Mammary epithelial cell (primary cell): ENCODE measurements at places on chromosomes 5 and 9. TPM values are rescaled to one million over a fixed set of nuclear protein-coding genes. Genes with fewer than 3 reads are reported as not detected.

Gene CER1
- polyA plus RNA-seq, result not detected

DNA sequence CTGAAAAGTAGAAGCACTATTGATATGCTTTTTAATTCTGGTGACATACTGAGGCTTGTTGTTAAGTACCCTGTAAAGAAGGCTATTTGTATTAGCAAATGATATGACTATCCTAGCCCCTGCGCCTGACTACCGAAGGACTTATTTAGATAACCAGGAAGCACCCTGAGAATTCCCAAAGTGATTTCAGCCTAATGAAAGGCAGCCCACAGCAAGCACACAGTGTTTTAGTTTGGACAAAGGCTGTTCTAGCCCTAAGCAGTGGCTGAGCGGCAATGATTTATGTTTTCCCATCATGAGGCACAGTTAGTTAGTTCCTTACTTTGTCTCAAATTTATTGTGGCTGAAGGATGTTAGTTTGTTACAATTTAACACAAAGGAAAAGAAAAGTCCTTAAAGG is 235.3 kb downstream of the KCTD16 start:
- no peak for DNase-seq

Gene DMRT3
- polyA plus RNA-seq, result not detected

Gene SKP2
- polyA plus RNA-seq, result 29.4 TPM

Gene DCP2
- 9.0 TPM for polyA plus RNA-seq

Gene CNTNAP3
- polyA plus RNA-seq, result 15.1 TPM

GRCh38 chr9:119368681-119369581 is at the start of gene BRINP1:
Gene BRINP1 (minus strand): TSS chr9:119369435. CDS start chr9:119313355, 56,080 bp downstream.
- DNase-seq, result peak; percentile 76

GRCh38 chr9:133713960-133714495 is 24.1 kb downstream of the SARDH start:
- DNase-seq, result no peak

DNA sequence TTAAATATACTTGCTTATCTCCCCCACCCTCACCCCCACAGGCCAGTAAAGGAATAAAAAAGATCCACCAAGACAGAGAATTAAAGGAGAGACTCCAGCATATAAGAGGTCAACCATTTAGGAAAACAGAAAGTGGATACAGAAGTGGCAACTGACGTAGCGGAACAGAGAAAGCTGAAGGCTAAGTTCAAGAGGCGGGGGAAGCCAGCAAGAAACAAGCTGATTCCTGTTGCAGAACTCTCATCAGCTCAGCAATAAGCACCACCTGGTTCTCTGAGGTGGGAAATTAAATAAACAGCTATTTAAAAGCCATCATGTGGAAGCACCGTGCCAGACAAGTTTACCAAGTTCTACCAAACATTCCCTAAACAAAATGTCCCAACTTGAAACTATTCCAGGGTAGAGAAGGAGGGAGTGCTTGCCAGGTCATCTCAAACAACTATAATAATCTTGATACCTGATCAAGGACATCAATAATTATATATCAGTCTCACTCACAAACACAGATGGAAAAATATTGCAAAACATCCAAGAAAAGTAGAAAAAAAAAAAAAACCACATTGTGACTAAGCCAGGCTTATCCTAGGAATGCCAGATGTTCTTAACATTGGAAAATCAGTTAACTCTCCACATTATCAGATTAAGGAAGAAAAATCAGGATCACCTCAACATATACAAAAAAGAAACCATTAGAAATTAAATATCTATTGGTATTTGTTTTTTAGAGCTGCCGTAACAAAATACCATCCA is 7.3 kb upstream of the ARL15 start:
- DNase-seq, result no peak

DNA sequence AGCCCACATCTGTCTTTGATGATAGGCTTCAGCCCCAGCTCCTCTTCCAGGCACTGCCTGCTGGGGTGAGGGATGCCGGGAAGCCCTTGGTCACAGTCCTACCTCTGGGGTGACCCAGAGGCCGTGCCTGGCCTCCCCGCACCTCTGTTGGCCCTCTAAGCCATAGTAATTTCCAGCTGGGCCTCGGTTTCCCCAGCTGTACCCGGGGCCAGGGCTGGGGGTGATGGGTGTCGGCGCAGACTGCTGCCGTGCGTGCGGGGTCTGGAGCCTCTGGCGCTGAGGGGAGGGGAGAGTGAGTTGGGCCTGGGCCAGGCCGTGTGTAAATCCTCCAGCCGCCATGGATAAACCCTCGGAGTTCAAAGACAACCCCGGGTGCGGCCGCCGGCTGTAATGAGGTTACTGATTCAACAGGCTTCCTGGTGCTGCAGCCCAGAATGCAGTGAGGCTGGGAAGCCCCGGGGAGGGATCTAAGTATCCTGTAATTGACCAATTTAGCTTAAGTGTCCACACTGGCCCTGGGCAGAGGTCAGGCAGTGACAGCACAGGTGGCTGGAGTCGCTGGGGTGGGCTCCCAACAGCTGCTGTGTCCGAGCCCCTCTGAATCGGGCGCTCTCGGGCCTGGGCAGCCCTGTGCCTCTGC is 7.1 kb downstream of the RXRA start:
- DNase-seq, result no peak

DNA sequence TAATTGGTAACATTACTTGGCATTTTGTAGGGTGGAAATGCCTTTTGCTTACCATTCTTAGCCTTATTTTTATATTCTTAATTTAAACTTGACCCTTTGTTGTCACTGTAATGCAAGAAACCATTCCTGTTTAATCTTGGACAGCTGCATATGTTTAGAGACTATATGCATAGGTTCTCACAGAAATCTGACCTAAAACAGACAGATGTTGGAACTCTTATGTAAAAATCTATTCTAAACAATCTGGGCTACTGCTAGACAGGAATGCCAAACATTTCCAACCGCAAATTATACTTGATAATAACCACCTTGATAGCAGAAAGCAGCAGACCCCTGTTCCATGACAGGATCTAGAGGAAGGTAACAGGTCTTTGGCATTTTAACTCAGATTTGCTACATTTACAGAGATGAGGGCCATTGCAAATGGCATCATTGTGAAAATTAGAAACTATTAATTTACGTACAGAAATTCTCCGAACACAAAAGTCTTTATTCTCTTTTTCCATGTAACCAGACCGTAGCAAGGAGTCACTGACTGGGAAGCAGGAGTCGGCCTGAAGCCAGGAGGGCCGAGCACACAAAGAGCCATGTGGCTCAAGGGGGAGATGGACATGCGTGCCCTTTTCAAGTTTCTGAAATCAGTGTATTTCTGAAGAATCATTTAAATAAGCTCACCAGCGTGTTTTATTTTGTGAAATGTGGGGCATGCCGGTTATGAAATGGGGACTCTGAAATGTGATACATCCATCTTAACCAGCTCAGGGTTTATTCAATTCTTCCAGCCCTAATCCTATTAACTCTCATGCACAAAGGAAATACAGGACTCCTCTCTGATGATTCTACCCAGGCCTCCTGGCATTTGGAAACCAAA is 139.3 kb downstream of the AOPEP start:
- no peak for DNase-seq

DNA sequence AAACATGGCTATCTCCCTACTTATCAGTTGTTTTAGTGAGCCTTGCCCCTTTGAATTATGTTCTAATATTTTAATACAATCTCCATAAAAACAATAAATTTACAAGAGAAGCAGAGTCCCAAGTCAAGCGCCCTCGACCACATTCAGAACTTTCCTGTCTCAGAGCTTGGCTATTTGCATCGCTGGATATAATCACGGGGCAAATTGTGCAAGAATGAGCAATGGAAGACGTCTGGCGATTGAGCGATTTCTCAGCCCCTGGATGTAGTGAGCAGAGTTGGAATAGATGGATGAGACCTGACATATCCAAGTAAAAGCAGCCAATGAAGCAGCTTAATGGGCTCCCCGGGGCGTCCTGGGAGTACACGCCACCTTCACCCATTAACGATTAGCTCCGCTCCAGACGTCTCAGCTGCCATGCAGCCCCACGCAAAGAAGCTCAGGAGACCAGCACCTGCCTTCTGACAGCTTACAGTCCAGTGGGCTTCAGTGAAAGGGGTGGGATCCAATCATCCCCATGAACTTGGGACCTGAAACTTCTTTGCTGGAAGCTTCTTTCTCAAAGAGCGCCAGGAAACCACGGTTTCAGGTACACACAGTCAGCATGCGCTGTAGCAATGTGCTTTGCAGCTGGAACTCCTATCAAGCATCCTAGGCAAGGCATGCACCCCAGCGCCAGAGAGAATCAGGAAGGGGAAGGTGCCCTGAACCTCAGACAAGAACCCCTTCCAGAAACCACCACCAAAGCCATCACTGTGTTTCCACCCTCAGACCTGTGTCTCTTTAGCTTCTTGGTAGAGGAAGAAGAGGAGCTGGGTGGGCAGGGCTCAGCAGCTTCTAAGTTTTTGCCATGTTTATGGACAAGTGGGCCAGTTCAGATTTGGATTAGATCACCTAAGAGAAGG is 92.0 kb upstream of the IRX4 start:
- peak; percentile 63 for DNase-seq

DNA sequence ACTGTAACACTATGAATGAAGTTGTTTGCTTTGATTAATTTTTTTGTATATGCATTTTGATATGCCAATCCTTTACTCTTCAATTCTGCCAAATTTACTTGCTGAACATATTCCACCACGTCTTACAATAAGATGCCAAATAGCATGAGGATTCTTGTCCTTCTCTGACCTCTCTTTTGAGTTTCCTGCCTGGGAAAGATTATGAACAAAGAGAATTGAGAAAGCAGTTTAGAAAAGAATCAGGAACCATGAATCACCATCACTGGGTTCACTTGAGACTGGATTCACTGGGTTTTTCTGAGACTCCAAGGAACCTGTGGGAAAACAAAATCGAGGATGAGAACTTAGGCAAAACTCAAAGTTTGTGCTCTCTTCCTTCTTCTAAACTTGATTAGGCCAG is 256.5 kb downstream of the CETN3 start:
- no peak for DNase-seq

Gene RGS3
- polyA plus RNA-seq, result 48.0 TPM

- DNase-seq, result no peak
These were observed 122.3 kb downstream of the SPATA31D1 start for GRCh38 chr9:82110881-82111280.

Gene SEMA5A
- polyA plus RNA-seq, result 5.3 TPM

- DNase-seq, result no peak
These were observed 36.5 kb upstream of the ANKDD1B start for GRCh38 chr5:75574791-75575190.

DNA sequence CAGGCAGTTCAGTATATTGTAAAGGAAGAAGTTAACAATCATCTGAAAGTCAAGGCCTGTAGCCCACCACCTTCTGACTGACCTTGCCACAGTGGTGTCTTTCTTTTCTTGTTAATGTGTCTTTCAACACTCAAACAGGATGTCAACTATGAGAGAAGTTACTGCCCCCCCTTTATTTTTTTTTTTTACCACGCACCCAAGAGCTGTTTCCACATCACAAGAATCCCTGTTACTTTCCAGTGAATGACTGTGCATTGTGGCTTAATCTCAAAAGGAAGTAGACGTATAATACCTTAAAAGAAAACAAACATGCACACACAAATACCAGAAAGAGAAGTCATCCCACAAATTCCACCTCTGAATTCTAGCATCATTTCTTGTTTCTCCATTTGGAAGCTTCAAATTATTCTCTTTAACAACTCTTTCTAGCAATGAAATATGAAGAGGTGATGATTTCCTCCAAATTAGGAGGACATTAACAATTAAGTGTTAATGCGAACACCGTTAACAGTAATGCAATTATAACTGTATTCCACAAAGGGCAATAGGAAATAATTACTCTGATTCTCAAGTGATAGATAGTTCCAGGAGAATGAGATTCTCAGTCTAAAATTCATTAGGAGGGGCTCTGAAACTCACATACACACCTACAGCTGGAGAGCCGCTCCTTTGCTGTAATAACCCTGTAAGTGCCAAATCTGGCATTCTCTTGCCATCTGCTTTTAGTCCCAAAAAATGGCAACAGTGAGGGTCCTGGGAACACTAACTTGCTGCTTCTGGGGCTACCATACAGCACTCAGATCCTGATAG is 201.0 kb downstream of the EFNA5 start:
- DNase-seq, result peak; percentile 93

Gene SPINK4
- polyA plus RNA-seq, result not detected

DNA sequence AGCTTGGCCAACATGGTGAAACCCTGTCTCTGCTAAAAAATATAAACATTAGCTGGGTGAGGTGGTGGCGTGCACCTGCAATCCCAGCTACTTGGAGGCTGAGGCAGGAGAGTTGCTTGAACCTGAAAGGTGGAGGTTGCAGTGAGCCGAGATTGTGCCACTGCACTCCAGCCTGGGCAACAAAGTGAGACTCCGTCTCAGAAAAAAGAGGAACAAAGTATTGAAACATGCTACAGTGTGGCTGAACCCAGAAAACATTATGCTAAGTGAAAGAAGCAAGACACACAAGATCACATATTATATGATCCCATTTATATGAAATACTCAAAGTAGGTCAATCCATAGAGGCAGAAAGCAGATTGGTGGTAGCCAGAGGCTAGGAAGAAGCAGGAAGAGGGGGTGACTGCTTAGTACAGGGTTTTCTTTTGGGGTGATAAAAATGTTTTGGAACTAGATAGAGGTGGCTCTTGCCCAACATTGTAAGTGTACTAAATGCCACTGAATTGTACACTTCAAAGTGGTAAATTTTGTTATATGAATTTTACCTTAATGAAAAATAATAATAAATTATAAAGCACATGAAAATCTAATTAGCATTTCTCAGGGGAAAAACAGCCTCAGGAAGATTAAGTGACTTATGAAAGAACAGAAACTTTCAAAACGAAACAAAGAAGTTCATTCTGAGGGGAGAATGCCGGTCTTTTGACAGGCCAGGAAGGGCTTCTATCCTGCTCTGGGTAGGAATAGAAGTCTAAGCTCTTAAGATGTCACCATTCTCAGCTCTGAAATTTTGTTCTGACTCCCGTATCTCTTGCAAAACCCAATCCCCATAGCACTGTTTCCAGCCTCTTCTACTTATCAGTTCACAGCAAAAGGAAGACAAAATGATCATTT is 161.1 kb upstream of the TBCA start:
- DNase-seq, result no peak

Gene ACTBL2
- polyA plus RNA-seq, result 0.10 TPM

Gene PLEKHG4B
- 0.01 TPM for polyA plus RNA-seq

Gene DBH
- not detected for polyA plus RNA-seq

Gene SLC1A1
- polyA plus RNA-seq, result 0.58 TPM

- DNase-seq, result peak; percentile 92
These were observed 125.3 kb upstream of the ABCA1 start for GRCh38 chr9:105053209-105053652.

DNA sequence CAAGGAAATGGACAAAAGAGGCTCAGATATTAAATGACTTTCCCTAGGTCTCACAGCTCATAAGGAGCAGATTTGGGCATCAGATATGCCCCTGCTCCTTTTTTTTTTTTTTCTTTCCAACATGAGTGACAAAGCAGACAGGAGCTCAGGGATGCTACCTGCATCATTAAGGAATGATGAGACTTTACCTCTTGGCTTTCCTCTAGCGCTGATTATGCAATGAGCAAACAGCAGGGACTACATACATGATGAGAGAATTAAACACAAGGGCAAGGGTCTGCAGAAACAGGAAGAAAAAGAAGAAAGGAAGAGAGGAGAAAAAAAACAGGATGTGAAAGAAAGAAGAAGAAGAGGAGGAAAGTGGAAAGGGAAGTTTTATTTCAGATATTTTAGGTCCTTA is 179.9 kb downstream of the PPP2R2B start:
- no peak for DNase-seq

- peak; percentile 78 for DNase-seq
These were observed 182.7 kb downstream of the GNAQ start for GRCh38 chr9:77848897-77849296.

GRCh38 chr9:93065135-93065720 is 6.7 kb downstream of the SUSD3 start:
- no peak for DNase-seq

Gene SPACA9
- 3.9 TPM for polyA plus RNA-seq
